ENCODE measurements at places on chromosomes 4 and X.

GRCh38 chr4:26377328-26378311 lies 56.8 kb downstream of the RBPJ start:
- DNase-seq: no peak

- no peak for DNase-seq
Measured at GRCh38 chr4:138724530-138724929, 291.1 kb upstream of the NOCT start.

DNA sequence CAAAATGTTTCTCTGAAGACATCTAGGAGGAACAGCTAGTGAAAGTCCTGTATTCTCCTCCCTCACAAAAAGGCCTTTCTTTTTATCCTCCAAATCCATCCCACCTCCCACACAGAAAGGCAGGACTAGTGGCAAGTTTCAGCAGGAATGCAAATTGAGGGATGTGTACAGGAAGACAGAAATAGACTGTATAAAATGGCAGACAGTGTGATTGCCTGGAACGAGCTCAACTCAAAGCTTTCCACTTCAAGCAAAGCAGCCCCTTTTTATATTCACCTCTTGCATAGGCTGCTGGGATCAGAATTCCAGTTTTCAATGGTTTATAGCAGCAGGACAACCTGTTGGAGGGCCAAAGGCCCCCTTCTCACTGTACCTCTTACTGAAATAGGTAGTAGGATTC lies 57.5 kb downstream of the DCX start:
- no peak for DNase-seq

DNA sequence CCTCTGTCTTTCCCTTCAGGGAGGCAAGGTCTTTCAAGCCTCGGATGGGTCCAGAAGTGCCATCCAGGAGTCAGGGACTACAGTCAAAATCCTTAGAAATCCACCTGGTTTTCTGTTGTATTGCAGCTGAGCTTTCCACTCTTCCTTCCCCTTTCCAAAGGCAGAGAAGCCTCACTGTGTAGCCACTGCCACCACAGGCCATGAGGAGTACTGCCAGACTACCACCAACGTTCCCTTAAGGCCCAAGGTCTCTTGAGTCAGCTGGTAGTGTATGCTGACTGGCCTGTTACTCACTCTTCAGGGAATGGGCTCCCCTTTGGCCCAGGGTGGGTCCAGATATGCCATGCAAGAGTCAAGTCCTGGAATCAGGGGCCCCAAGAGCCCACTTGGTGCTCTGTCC lies 1454.1 kb downstream of the PCDH19 start:
- peak; percentile 2 for DNase-seq

DNA sequence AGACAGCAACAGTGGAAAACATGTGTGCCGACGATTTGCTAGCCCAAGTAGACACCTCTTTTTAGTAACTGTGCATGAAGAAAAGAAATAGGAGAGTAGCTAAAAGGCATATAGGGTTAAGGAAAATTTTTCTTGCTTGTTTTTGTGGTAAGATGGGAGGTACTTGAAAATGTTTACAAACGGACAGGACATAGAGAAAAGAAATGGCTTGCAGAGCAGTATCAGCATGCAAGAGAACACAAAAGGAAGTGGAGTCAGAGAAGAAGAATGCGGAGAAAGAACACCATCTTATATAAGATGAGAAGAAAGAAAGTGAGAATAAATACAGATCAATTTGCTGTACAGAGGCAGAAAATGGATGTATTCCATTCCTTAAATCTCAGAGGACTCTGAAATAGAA lies 263.7 kb upstream of the ETNPPL start:
- DNase-seq: no peak

DNA sequence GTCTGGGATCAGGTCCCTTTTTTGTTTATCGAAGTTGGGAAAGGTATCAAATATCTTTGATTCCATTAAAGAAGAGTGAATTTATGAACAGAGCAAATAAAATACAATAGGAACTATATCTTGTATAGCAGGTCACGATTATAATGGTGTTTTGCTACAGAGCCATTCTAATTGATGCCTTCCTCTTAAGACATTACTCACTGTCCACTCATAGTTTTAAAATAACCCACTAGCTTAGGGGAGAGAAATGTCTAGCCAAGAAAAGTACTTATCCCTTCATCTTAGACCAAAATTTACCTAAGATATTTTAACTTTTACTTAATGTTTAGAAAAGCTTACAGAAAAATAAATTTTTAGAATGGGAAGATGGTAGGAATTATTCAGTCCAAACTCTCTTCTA lies 112.0 kb upstream of the PABPC4L start:
- no peak for DNase-seq
